Activated T-helper 1 cell treated with anti-CD3 and anti-CD28 coated beads, Interleukin-12 subunit alpha, Interleukin-12 subunit beta, Interleukin-2, Interleukin-4 antibody, amounts not matched to agents 30 ng/mL and 10 ng/mL and 1 ng/mL, durations not matched to agents 14 hours and 24 hours and 36 hours (primary cell): ENCODE measurements at places on chromosomes 6 and 20. TPM values are rescaled to one million over a fixed set of nuclear protein-coding genes. Genes with fewer than 3 reads are reported as not detected.

The SLC4A11 gene
- 3.2 and 3.3 TPM in 2 replicates for total RNA-seq

The SS18L1 gene
- total RNA-seq = 24.3 and 29.4 TPM in 2 replicates

The GINS1 gene
- 39.6 and 40.1 TPM in 2 replicates for total RNA-seq

GRCh38 chr6:69343851-69344250 lies 453.0 kb downstream of the LMBRD1 start:
- H3K27me3 ChIP-seq = no peaks in the 10 kb centered on the region
- no peak overlapping the region for H3K27ac ChIP-seq
- no peak overlapping the region for H3K4me3 ChIP-seq
- H3K36me3 ChIP-seq = no peaks in the 10 kb centered on the region
- no peaks in the 10 kb centered on the region for H3K4me1 ChIP-seq
- no peak for DNase-seq

- H3K4me3 ChIP-seq = no peak overlapping the region
- peaks cover 45% of the 10 kb centered on the region for H3K36me3 ChIP-seq
- DNase-seq = no peak
- peaks cover 62% of the 10 kb centered on the region for H3K4me1 ChIP-seq
- H3K27me3 ChIP-seq = no peaks in the 10 kb centered on the region
These were observed 48.1 kb downstream of the KCNS1 start for GRCh38 chr20:45052698-45053429.

- DNase-seq = no peak
- H3K36me3 ChIP-seq = no peaks in the 10 kb centered on the region
- H3K27me3 ChIP-seq = no peaks in the 10 kb centered on the region
- H3K4me1 ChIP-seq = peaks cover 65% of the 10 kb centered on the region
- peak overlapping the region; percentile 1 for H3K4me3 ChIP-seq
These were observed 2.2 kb upstream of the RAB44 start for GRCh38 chr6:36695414-36695813.

DNA sequence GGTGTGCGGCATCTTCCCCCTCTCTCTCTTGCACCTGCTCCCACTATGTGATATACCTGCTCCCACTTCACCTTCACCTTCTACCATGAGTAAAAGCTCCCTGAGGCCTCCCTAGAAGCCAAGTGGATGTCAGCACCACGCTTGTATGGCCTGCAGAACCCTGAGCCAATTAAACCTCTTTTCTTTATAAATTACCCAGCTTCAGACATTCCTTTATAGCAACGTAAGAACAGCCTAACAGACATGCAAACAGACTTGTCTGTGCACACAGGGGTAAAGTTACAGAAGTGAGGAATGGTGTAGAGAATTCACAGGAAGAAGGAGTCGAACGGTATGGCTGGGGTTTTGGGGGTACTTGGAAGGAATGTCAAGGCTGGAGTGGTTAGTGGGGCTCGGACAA lies 14.8 kb upstream of the TGM2 start:
- no peak for DNase-seq
- H3K36me3 ChIP-seq = no peaks in the 10 kb centered on the region
- no peak overlapping the region for H3K4me3 ChIP-seq
- H3K27ac ChIP-seq = no peak overlapping the region
- peaks cover 5% of the 10 kb centered on the region for H3K27me3 ChIP-seq

GRCh38 chr6:126643352-126643751 lies 303.4 kb downstream of the CENPW start:
- no peak overlapping the region for H3K27ac ChIP-seq
- no peaks in the 10 kb centered on the region for H3K27me3 ChIP-seq
- H3K36me3 ChIP-seq = no peaks in the 10 kb centered on the region
- no peaks in the 10 kb centered on the region for H3K4me1 ChIP-seq
- no peak for DNase-seq
- H3K4me3 ChIP-seq = no peak overlapping the region

- no peak for DNase-seq
- H3K27me3 ChIP-seq = no peaks in the 10 kb centered on the region
These were observed 23.3 kb downstream of the HSF2 start for GRCh38 chr6:122422614-122423267.

DNA sequence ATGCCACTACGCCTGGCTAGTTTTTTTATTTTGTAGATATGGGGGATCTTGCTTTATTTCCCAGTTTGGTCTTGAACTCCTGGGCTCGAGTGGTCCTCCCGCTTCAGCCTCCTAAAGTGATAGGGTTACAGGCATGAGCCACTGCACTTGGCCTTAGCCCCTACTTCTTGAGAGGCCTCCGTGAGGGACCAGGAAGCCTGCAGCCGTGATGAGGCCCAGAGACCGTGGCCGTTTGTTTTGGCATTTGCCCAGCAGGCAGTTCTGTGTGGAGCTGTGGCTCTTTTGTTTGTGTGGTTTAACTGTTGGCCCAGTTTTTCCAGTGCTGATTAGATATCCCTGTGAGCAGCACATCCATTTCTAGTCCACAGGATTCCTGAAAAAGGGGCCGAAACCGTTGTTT lies 39.8 kb downstream of the SRSF3 start:
- H3K27me3 ChIP-seq = no peaks in the 10 kb centered on the region
- no peak overlapping the region for H3K27ac ChIP-seq
- no peak overlapping the region for H3K4me3 ChIP-seq
- no peaks in the 10 kb centered on the region for H3K36me3 ChIP-seq

GRCh38 chr6:88266126-88266525 lies 100.0 kb upstream of the CNR1 start:
- no peak overlapping the region for H3K4me3 ChIP-seq
- H3K27ac ChIP-seq = no peak overlapping the region
- H3K27me3 ChIP-seq = no peaks in the 10 kb centered on the region
- no peaks in the 10 kb centered on the region for H3K36me3 ChIP-seq
- no peak for DNase-seq
